ENCODE measurements at places on chromosomes 11 and 22.

DNA sequence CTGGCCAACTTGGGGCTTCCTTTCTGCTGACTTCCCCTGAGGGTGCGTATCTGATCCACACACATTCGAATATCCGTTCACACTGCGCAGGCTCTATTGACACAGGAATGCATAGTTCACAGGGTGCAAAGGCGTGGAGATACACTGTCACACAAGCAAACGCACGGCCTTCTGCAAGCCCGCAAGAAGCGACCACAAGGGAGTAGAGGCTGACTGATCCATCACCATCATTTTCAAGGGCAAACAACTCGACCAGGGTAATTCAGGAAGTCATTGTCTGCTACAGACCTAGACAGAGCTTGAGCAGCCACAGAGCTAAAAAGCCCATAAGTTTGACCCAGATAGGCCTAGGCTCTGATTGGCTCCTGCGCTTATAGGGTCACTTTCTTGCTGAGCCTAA is 392.3 kb downstream of the MN1 start:
- DNase-seq = no peak

GRCh38 chr11:2830886-2831285 is 54.7 kb downstream of the CDKN1C start:
- DNase-seq = no peak

GRCh38 chr11:68328374-68329091 is 16.1 kb downstream of the LRP5 start:
- DNase-seq = no peak

- DNase-seq = no peak
These were observed 90.0 kb downstream of the AMOTL1 start for GRCh38 chr11:94858012-94858705.

DNA sequence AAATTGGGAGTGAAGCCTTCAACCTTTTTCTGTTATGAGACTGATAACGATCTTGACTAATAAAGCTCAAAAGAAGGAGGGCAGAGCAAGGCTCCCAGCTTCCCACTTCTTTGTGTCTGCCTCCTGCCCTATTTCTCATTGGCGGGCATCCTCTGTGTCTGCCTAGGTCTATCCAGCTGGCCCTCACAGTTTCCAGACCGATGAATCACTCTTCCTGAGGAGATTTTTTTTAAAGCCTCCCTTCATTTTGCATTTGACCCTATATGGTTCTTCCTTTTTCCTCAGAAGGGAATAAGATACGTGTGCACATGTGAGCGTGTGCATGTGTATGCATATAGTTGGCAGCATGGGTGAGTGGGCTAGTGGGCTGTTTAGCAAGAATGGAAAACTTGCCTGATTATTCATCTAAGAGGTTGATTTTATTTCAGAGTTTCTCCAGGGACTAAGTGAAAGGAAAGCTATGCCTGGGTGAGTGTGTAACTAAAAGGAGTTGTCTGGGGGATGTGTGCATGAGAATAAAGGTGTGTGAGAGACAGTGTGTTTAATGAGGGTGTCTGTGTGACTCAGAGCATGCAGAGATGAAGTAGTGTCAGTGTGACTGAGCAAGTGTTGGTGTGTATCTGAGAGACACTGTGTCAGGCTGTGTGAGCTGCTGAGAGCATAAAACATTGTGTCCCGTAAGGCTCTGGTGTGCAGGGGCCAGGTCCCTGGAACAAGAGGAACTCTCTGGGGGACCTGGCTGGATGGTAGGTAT is 12.2 kb downstream of the PHLDB1 start:
- DNase-seq = no peak
